ENCODE measurements at places on chromosomes 12 and 14.

- no peak for DNase-seq
These were observed 319.7 kb upstream of the NAV3 start for GRCh38 chr12:77510985-77511384.

GRCh38 chr12:52207895-52208294, 16.1 kb upstream of the KRT80 start:
- DNase-seq, result no peak

DNA sequence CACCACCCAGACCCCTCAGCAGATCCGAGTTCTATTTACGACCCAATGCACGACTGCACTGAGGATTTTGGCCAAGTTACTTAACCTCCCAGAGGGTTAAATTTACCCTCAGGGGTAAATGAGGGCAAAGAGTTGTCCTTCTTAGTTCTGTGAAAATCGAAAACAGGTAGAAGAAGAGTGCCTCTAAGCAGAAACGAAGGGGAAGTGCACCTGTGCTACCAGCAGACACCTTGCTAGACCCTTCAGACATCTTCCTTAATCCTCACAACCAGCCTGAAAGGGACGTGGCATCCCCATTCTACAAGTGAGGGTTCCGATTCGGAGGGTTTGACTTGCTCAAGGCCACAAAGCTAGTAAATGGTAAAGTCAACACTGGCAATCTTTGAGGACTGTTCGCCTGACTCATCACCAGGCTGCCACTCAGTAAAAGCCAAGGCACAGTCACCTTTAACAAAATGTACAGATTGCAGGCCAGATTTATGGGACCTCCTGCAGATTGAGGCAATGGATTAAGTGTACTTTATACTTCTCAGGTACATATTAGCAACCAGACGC, 1.6 kb downstream of the GSG1 start:
- DNase-seq, result no peak

- no peak for DNase-seq
These were observed 3.4 kb upstream of the GLIPR1 start for GRCh38 chr12:75477137-75477536.

DNA sequence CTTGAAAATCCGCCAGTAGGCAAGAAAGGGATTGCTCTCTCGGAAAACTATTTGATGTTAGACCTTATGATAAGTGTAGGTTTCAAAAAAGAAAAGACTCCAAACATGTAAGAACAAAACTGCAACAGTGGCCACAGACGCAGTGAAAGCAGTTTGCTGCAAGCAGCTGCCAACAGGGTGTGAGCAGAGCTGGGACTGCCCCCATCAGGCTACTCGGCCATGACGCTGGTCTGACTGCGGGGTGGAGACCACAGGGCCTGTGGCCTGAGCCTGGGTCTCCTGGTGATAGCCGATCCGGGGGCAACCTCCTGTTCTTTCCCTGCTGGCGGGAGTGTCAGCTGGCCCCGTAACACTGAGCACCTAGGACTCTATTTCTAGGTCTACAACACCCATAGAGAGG, 63.2 kb downstream of the AMN start:
- DNase-seq, result no peak

DNA sequence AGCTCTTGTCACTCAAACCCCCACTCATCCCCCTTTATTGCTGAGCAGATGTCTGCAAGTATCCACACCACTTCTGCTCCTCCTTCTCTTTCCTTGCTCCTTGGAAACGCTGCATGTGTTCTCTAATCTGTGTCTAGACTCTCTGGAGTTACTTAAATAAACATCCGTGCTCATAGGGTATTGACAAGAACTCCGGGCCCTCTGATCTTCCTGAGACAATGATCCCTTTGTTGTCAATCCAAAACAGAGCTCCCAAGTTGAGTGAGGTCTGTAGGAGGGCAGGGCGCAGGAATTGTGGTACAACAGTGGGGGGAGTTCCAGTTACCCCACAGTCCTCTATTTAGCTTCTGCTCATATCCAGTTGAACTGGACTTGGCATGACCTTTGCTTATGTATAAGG, 489.0 kb downstream of the SNAPC1 start:
- DNase-seq, result no peak

GRCh38 chr12:92297932-92298696, 152.5 kb upstream of the BTG1 start:
- no peak for DNase-seq

GRCh38 chr14:23319746-23320583, 1.3 kb upstream of the PABPN1 start:
- no peak for DNase-seq

DNA sequence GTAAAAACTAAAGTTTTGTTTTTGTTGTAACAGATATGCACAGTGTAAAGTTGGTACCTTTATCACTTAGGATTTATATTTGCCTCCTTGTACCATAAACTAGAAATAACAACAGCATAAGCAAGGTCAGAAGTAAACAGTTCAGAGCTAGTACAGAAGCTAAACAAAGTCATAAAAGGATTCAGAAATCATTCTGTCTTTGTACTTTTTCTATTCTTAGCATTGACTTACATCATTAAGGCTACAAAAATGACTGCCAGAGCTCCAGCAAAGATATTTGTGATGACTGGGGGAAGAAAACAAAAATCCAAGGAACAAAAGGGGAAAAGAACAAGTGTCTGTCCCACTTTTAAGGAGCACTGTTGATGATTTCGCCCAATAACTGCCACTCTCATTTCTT, 347.2 kb downstream of the CCDC91 start:
- DNase-seq, result no peak

DNA sequence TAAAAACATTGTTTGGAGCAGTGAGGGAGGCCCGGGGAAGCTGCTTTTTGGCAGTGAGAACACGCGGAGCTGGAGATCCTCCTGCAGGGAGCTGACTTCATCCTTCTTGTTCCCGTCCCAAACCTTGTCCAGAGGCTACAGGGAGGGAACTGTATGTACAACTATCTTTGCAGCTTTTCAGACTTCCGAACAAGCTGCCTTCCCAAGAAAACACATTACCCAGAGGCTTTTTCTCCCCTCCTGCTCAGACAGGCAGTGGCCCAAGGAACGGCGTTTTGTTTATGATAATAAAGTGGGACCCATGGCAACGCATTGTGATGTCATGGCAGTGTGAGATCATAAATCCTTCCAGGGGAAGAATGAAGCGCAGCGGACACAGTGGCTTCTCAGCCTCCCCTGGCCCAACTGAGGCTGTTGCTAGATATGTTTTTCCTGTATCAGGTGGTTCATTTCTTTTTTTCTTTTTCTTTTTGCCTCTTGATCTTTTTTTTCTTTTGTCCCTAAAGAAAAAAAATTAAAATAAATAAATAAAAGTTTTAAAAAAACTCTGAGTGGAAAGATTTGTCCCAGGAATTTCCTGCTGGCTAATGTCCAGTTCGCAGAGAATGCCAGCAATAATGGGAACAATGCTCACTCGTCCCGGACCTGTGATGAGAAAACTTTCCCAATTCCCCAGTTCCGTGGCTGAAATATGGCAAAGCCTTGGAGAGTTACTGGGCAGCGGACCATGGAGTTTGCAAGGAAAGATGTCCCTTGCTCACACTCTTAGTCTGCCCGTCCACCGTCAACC, 103.4 kb upstream of the MAP1LC3B2 start:
- no peak for DNase-seq

DNA sequence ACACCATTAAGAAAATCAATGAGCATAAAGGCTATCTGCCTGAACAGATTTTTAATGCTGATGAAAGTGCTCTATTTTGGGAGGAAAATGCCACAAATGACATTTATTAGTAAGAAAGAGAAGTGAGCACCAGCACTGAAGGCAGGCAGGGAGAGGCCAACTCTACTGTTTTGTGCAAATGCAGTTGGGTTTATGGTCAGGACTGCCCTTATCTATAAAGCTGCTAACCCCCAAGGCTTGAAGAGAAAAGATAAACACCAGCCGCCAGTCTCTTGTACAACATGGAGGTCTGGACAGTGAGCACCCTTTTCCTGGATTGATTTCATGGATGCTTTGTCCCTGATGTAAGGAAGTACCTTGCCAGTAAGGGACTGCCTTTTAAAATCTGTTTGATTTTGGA, 246.8 kb upstream of the SFSWAP start:
- DNase-seq, result no peak

GRCh38 chr12:95949477-95950206, 6.5 kb downstream of the AMDHD1 start:
- no peak for DNase-seq

DNA sequence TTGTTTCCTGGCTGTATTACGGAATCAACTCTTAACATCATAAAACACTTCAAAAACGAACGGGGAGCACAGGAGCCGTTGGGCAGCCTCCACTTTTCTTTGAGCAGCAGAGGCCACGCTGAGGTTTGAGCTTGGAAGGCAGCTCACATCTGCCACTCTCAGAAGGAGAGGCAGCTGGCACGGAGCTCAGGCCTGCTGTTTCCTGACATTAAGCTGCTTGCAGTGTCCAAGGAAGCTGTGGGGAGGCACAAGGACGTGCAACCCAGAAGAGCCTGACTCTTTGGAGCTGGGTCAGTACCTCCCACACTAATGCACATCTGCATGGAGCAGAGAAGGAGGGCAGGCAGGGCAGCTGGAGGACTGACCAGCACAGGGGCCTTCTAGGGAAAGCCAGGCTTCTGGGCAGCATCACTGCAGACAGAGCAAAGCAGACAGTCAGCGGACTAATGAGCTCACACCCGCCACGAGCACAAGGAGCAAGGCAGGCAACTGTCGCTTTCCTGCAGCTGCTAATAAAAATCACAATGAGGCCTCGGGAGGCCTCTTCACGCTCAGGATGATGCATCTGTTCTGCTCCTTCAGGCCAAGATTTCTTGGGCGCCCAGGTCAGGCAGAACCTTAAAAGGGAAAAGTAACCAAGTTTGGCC, 211.1 kb downstream of the GLT1D1 start:
- no peak for DNase-seq

GRCh38 chr14:55133416-55133815, 4.4 kb downstream of the LGALS3 start:
- no peak for DNase-seq
